ENCODE measurements at places on chromosomes 5 and 9.

- DNase-seq, result no peak
Measured at GRCh38 chr9:104258296-104259011, 164.3 kb downstream of the SMC2 start.

DNA sequence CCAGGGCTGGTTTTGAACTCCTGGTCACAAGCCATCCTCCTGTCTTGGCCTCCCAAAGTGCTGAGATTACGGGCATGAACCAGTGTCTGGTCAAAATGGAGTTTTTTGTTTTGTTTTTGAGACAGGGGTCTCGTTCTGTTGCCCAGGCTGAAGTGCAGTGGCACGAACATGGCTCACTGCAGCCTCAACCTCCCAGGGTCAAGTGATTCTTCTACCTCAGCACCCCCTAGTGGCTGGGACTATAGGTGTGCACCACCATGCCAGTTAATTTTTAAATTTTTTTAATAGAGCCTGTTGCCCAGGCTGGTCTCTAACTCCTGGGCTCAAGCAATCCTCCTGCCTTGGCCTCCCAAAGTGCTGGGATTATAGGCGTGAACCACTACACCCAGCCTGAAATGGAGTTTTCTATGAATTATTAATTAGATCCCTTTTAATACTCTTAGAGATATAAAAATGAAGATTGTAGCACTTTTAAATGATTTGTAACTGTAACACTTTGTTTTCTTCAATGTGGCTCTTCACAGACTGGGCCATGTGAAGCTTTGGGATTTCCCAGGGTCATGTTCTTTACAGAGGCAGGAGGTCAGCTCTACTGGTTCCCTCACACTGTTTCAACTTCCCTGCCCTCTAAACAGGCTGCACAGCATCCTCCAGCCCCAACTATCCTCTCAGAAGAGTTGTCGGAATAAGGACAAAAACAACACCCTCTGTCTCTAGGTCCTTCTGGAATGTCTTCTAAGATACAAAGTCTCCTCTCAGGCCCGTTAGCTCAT lies 32.7 kb upstream of the SPARC start:
- no peak for DNase-seq

GRCh38 chr9:113363336-113363735 lies 13.4 kb downstream of the HDHD3 start:
- no peak for DNase-seq

DNA sequence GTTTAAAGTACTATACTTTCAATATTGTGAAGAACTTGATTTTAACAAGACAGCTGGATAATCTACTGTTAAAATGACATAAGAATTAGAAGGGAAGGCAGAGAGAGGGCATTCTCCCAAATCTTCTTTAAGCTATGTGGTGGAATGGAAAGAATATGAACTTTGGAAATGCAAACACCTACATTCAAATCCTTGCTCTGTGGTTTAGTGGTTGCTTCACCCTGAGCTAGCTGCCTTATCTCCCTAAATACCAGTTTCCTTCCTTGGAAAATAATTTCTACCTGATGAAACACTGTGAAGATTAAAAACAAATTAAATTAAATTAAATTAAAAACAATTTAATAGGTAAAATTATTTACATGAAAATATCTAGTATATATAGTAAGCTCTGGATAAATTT lies 98.5 kb downstream of the GPR21 start:
- no peak for DNase-seq

- DNase-seq, result no peak
Measured at GRCh38 chr5:148805326-148806290, 20.8 kb upstream of the ADRB2 start.

- no peak for DNase-seq
Measured at GRCh38 chr5:100560860-100561259, 25.7 kb downstream of the FAM174A start.

DNA sequence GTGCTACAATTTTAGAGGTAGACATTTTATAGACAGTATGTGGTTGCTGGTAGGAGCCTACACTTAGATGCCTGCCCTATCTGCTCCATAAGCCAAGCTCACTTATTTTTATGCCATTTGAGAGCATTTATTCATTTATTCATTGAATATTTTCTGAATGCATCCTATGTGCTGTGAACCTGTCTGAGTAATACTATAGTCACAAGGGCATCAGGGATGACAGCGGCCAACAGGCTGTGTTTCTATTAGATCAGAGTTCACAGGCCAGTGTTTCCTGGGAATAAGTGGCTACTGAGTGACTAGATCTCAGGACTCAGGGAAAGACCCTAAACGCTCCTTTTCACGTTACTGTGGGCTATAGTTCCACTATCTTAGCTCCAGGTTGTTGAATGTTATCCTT lies 235.2 kb upstream of the MSX2 start:
- DNase-seq, result no peak

GRCh38 chr5:113371721-113372196 lies 63.0 kb downstream of the TSSK1B start:
- no peak for DNase-seq

DNA sequence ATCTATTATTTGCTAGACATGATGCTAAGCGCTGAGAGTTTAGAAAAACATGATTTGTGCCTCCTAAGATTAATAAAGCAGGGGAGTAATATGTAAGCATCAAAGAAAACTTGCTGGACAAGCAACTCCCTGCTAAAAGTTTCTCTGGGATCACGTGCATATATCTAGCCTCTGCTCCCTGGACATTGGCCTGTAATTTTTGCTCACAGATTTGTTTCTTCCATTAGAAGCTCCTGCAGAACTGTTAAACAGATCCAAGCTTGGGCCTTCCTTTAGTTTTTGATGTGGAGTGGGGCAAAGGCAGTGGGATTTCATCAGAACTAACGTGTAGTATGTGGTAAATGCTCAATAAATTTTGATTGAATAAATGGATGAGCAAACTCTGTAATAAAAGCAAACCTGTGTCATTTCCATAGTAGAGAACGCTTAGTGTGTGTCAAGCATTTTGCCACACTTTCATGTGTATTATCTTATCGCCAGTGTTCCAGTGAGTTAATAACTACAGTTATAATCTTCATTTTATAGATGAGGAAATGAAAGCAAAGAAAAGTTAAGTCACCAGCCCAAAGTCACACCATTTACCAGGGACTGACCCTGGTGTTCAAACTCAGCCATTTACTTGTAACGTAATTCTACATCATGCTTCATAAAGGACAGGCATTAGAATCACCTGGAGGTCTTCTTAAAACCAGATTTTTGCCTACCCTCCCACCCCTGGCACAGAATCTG lies 100.3 kb downstream of the PCSK5 start:
- no peak for DNase-seq

DNA sequence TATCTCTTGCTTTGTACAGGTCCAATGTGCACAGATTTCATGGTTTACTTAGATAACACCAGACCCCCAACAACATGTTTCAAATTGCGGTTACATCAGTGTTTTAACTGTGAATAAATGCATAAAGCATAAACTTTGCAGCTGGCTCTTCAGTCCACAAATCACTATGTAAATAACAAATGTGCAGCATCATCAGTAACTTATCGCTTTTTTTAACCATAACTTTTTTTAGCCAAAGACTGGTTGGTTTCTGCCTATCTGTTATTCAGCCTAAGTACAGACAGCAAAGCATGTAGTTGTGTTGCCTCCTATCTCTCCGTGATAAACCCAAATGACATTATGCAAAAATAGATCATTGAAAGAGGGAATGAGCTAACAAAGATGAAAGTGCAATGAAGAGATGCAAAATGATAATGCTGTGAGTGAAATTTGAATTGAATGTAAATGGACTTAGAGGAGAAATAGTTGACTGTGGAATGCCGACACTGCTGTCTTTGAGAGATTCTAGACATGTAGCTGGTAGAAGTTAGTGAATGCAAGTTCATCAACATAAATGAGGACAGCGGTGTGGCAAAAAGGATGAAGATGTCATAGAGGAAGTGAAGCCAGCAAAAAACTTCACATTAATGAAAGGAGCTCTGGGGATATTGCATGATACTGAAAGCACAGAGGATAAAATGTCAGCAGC lies 108.8 kb downstream of the PDE8B start:
- no peak for DNase-seq

- no peak for DNase-seq
Measured at GRCh38 chr9:37692622-37693221, 42.0 kb downstream of the FRMPD1 start.

DNA sequence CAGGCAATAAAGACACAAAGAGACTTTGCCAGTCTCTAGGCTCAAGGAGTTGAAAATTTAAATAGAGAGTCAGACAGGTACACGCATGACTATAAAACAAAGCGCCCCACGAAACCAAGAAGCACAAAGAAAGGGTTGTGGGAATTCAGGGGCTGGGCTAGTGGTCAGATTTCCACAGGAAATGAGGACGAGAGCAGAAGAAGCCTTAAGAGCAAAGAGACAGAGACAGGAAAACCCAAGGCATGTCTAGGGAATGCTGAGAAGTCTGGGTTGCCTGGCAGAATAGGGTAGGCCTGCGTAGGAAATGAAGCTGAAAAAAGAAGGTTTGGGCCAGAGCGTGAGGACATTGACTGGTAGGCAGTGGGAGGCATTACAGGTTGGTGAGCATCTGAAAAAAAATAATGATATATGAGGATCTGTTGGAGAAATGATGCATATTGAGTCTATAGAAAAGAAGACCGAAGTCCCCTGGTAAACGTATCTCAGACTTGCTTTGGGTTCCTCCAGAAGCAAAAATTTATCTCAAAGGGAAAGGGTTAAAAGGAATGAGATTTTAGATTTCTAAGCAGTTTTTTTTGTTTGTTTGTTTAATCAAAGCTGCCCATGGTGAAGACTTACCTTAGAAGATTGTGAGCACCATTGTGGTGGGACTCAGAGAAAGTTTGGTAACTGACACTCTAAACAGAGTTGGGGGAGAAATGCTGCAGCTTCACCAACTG lies 51.8 kb downstream of the SLC1A3 start:
- no peak for DNase-seq

GRCh38 chr5:87099968-87100367 lies 167.7 kb upstream of the RASA1 start:
- no peak for DNase-seq

All from left forelimb (tissue), 1 donor.